ENCODE measurements at places on chromosomes 11 and 22. TPM values are rescaled to one million over a fixed set of nuclear protein-coding genes. Genes with fewer than 3 reads are reported as not detected.

The GRIK4 gene
- polyA plus RNA-seq = not detected

The POU2AF3 gene
- 0.63 TPM for polyA plus RNA-seq

The OR51F1 gene
- not detected for polyA plus RNA-seq

The CRYBB3 gene
- polyA plus RNA-seq = not detected

DNA sequence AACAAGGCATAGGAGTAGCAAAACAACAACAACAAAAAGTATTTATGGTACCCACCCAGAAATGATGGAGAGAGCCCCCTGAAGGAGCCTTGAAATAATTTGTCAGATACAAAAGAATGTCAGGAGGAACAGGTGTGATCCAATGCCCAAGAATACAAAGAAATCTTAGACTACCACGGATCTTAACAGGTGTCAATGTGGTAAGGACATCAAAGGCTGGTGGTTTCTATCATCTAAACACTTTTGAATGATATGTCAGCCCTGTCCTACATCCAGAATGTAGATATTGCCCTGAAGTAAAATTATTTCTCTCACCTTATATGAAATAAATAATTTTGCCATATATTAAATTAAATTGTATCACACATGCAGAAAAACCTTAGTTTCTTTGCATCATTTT lies 386.4 kb upstream of the ANO5 start:
- DNase-seq = no peak

- no peak for DNase-seq
Measured at GRCh38 chr11:117752071-117752470, 44.9 kb downstream of the DSCAML1 start.

GRCh38 chr11:43952401-43953342 lies 10.2 kb downstream of the C11orf96 start:
- DNase-seq = no peak

- no peak for DNase-seq
Measured at GRCh38 chr11:69203381-69203780, 47.6 kb downstream of the SMIM38 start.

GRCh38 chr11:134449051-134449450 lies 37.0 kb upstream of the B3GAT1 start:
- DNase-seq = no peak

DNA sequence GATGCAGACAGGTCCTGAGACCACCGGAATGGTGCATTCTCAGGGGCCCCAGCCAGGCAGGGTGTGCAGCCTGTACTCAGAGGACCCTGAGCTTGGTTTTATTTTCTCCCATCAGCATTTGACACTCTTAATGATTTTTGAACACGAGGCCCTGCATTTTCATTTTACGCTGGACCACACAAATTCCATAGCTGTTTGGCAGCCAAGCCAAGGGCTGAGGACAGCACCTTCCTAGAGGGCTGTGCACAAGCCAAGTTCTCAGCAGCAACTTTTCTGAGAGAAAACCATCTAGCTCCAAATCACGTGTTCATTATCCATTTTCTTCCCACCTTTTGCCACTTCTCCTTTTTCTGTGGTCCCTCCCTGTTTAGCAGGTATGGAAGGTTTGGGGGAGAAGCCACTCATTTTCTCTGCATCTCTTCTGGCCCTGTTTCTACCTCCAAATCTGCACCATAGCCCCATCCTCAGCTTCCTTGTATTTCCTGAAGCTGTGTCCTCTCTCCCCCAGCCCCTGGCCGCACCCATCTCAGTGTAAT lies 60.4 kb downstream of the TRAF6 start:
- no peak for DNase-seq

DNA sequence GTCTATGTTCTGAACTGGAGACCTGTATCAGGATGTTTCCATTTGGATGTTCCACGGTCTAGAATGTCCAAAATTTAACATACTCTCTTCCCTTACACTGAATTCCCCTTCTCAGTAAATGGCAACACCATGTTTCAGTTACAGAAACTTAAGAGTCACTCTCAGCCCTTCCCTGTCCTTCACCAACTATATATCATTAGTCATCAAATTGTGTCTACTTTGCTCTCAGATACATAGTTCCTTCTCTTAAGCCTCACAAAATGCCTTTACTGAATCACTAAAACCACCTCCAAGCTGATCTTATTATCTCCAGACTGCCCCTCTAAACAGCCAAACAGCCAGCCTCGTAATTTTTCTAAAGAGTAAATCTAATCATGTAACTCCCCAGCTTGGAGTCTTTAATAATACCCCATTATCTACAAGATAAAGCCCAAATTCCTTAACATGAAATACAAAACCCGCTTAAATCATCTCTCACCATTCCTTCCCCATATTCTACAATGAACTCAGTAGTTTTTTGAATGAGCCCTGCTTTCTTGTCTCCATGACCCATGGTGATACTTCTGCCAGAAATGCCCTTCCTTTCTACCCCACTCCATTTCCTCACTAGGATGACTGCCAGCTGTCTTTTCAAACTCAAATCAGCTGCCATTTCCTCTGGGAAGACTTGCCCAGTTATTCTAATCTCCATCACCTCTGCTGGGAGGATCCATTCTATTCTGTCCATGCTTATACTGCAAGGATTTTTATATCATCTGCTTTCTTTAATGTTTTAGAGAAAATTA lies 102.7 kb upstream of the ARHGAP42 start:
- no peak for DNase-seq
